Ascending aorta (tissue), 2 donors: ENCODE measurements at places on chromosomes 12 and 14.

DNA sequence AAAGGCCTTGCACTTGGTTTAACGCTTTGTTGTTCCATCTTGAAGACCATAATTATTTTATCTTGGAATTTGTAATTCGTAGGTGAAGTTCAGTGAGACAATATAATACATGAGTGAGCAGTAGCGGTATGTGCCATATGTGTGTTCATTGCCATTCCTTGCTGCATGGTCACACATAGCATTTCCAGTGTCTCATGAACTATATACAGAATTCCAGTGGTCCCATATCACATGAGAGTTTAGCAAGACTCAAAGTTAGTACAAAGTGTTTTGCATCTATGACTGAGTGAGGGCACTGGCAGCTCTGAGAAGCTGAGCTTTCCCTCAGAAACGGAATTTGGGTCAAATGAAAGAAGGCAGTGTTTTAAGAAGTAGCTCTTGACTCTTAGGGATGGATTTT lies 359.8 kb downstream of the FOXG1 start:
- DNase-seq: no peak

DNA sequence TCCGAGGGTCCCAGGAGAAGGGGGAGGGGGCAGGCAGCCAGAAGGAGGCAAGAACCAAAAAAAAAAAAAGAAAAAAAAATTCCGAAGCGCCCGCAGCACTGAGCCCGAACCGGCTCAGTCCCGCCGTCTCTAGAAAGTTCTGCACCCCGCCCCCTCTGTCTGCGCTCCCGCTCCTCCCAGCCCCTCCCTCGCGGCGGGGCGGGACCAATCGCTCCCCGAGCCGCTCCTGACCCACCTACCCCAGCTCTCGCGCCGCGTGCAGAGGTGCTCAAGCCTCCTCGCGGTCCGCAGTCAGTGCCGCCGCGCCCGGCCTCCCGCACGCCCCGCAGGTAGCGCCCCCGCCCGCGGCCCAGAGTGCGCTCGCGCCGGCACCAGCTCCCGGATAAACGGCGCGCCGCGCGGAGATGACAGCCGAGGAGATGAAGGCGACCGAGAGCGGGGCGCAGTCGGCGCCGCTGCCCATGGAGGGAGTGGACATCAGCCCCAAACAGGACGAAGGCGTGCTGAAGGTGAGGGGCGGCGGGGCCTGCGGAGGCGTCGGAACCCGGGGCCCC lies at the start of gene FKBP4:
FKBP4 (plus strand) TSS at position 235 of the 554 bp plus-strand sequence; CDS start at position 405, 170 bp downstream.
- DNase-seq: peak; percentile 65

DNA sequence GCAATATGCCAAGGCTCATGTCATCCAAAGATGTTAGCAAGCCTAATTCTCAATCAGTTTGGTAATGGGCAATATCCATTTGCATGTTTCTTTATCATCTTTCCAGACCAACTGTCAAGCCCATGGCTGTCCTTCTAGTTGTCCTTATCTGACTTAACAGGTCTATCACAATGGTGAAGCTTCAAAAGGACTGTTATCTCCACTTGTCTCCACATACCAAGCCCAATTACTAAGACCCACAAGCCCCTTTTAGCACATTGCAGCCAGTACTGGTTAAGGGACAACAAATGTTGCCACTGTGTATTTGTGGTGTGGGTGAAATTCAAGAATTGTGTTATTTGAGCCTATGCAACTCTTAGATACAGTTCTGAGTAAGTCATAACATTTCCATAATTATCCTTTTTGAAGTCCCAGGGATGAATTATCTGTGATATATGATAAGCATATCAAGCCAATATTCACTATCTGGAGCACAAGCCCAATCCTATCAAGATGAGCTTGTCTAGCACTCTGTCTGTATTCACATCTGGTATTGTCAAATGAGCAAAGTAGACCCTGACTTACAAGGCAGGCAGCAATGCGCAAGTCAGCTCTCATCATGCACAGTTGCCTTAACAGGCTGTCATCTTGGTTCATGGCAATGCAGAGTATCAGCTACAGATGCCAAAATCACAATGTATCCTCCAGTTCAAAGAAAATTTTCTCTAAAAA lies 19.3 kb upstream of the ST8SIA1 start:
- no peak for DNase-seq

GRCh38 chr14:69191340-69192111 lies at the start of gene EXD2:
EXD2 (plus strand) TSS chr14:69191498; CDS start chr14:69209471, 17,973 bp downstream.
- DNase-seq: peak; percentile 24

DNA sequence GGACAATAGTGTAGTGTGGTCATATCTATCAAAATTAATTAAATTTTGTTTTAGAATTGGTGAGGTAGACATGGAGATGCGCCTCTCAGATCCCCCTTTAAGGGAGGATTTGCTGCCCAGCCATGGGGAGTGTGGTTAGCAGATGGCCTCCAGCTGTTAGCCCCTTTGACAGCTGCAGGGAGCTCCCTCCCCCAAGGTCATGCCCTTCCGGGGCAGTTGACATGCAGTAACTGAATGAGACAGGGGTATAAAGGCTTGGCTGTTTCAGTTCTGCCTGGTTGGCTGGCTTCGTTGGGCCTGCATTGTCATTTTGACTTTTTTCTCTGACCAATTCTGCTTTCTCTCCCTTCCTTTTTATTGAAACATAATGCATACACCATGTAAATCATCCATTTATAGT lies 291.5 kb upstream of the SRRM4 start:
- no peak for DNase-seq

- no peak for DNase-seq
Observed at GRCh38 chr14:23573384-23574015, 5.1 kb downstream of the JPH4 start.

GRCh38 chr12:62540354-62540753 lies 73.7 kb downstream of the MON2 start:
- no peak for DNase-seq

DNA sequence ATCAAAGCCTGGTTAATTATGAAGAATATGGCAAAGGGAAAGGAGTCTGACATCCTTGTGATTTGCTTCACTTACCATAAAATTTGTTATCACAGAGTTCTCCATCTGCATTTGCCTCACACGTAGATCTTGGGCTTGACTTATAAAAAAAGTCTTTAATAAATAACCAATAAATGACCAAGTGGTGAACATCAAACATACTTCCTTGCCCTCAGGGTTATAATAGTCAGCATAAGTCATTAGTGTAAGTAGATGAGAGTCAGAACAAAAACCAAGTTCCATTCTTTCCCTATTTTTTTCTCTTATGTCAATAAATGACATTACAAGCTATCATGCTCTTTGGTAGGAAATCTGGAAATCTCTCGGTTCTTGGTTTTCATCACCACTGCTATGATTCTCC lies 635.4 kb upstream of the ATXN7L3B start:
- DNase-seq: no peak

- no peak for DNase-seq
Observed at GRCh38 chr12:69833696-69834095, 8.7 kb downstream of the MYRFL start.

DNA sequence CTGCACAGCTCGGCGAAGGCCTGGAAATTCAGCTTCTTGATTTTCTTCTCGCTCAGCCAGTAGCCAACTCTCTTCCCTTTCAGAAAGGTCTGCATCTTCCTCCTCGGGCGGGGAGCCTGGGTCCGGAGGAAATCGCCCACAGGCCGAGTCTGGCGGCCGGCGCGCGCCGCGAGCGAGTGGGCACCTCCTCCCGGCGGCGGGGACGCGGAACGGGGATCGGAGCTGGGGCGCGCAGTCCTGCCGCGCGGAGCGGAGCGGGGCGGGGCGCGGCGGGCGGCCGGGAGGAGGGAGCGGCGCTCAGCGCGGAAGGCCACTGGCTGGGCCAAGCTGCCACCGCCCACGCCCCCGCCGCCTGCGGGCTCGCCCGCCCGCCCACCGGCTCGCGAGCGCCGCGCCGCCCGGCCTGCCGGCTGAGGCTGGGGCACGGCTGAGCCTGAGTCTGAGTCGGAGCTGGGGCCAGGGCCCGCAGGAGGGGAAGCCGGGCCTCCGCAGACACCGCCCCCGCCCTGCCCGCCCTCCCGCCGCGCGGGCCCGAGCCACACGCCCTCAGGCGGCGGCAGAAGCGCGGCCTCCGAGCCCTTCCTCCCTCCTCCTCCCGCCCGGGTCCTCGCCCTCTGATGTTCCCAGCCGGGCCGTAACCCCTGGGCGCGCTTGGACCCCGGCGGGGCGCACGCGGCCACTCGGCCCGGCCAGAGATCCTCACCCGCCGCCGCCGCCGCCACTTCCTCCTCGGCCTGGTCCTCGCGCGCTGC lies 480 bp downstream of the ITPK1 start:
- DNase-seq: peak; percentile 92

DNA sequence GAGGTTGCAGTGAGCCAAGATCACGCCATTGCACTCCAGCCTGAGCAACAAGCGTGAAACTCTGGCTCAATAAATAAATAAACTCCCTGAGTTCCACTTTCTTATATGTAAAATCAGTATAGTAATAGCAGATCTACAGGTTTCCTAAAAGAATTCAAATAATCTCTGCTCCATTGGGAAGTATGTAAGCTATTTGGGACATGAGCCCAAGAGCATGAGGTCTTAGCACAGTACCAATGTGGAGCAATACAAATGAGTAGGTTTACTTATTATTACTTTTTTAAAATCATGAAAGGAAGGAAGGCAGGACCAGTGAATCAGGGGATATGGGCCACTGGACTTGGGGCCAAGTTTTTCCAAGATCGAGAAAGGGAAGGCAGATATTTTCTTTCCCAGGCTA lies 216.9 kb upstream of the DIO2 start:
- no peak for DNase-seq

- no peak for DNase-seq
Observed at GRCh38 chr14:54881235-54881760, 21.3 kb downstream of the GCH1 start.

GRCh38 chr14:53365486-53366130 lies 212.5 kb upstream of the DDHD1 start:
- no peak for DNase-seq

DNA sequence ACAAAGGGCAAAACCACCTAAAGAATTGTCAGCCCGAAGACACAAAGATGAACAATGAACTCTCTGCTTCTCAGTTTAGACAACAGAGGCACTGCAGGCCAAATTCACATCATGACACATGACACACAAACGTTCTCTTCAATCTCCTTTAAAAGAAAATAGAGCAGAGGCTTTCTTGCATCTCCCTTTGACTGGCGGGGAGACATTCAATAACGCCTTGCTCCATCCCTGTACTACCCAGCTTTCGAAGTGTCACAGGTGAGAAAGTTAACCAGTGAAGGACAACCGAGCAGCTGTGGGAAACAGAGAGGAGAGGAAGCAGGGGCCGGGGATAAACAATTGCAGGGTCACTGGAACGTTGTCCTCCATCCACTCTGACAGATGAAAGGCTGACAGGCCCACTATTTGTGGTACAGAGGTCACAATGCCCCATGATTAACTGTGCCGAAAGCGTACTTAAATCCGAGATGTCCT lies 130.8 kb downstream of the PHLDA1 start:
- no peak for DNase-seq

DNA sequence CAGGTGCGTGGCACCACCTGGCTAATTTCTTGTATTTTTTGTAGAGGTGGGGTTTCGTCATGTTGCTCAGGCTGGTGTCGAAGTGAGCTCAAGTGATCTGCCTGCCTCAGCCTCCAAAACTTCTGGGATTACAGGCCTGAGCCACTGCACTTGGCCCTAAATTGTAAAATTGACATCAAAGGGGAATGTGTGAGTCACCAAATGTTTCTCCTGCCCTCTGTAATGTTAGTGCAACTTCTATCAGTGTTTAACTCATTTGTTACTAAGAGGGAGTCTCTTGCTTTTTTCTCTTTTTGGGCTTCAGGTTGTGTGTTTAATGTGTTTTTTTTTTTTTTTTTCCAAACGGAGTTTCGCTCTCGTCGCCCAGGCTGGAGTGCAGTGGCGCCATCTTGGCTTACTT lies 2.3 kb downstream of the TULP3 start:
- DNase-seq: peak; percentile 76

- DNase-seq: no peak
Observed at GRCh38 chr12:110281549-110282299, 677 bp downstream of the ATP2A2 start.
